Colonic mucosa (tissue), 4 donors: ENCODE measurements at places on chromosomes 2 and 18.

DNA sequence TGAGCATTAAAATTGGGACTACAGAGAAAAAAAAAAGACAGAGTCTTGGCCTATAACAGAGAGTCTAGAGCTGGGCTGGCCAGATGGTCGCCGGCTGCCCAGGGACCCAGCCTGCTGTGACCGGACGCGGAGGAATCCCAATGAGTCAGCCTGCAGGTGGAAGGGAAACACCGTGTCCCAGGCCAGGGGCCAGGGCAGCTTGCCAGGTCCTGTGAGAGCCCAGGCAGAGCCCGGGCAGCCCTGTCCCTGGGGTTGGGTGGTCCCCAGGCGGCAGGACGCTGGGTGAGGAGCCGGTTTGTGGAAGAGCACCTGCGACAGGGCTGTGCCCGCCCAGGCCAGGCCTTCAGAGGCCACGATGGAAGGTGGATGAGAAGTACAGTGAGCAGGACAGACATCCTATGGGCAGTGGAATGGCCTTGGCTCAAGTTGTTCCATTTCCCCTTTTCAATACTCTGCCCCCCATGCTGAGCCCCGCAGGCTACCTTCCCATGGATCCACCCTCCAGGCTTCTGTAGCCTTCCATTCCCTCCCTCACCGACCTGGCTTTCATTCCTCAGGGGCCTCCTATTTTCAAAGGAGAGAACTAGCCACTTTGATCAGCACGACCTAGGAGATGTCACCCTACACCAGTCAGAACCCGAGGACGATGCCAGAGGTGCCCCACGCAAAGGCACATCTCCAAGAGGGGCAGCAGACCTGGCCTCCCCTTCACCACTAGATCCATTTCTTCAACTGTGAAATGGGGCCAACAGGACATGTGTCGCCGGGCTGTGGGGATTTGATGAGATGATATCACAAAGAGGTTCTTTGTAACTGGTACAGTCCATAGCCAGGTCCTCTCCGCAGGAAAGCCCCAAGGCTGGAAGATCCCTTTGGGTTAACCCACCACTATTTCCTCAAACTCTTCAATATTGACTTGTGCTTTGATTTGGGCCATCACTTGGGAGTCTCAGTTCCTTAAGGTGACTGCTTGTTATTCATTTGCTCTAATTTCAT is 87.5 kb downstream of the POLR1A start:
- H3K36me3 ChIP-seq, result no peaks in the 10 kb centered on the region
- H3K4me3 ChIP-seq, result no peak overlapping the region
- DNase-seq, result no peak
- H3K27me3 ChIP-seq, result no peaks in the 10 kb centered on the region
- no peak overlapping the region for H3K27ac ChIP-seq
- H3K4me1 ChIP-seq, result peaks cover 4% of the 10 kb centered on the region

GRCh38 chr2:13543550-13543949 is 826.8 kb downstream of the TRIB2 start:
- no peaks in the 10 kb centered on the region for H3K4me1 ChIP-seq
- H3K4me3 ChIP-seq, result no peak overlapping the region
- H3K36me3 ChIP-seq, result no peaks in the 10 kb centered on the region
- H3K27me3 ChIP-seq, result no peaks in the 10 kb centered on the region
- H3K27ac ChIP-seq, result no peak overlapping the region
- DNase-seq, result no peak

DNA sequence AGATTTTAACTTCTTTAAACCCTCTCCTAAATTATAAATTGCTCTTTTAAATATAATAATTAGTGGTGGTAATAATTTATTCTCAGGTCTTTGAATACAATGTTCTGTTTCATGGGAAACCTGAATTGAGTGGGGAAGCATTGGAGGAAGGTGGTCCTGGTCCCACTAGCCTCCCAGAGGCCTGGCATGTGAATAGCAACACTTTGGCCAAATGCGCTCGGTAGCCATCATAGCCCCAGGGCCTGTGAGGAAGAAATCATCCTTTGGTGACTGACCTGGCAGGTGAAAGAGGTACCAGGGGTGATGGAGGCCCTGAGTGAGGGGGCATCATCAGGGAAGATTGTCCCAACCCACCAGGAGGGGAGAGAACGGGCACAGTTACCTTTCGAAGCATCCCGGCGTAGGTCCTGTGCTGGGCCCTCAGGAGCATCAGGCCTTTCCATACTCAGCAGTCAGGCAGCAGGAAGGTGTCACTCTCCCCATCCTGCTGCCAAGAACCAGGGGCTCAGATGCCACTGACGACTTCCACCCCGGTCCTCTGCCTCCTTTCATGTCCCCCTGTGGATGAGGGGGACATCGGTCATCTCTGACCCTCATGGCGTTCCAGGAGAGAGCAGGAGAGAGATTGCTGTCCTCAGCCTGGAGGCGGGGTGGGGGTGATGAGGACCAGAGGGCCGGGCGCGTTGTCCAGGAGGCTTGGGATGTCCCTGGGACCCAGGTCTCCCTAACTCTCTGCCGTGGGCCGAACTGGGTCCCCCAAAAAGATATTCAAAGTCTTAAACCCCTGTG is 78.6 kb upstream of the HPCAL1 start:
- no peak overlapping the region for H3K27ac ChIP-seq
- DNase-seq, result no peak
- H3K27me3 ChIP-seq, result no peaks in the 10 kb centered on the region
- H3K4me3 ChIP-seq, result no peak overlapping the region
- H3K36me3 ChIP-seq, result no peaks in the 10 kb centered on the region
- no peaks in the 10 kb centered on the region for H3K4me1 ChIP-seq

GRCh38 chr2:32314886-32315285 is 37.2 kb downstream of the YIPF4 start:
- no peaks in the 10 kb centered on the region for H3K36me3 ChIP-seq
- no peak for DNase-seq
- no peak overlapping the region for H3K27ac ChIP-seq

GRCh38 chr2:138132108-138132507 is 167.8 kb downstream of the HNMT start:
- no peak overlapping the region for H3K4me3 ChIP-seq
- no peaks in the 10 kb centered on the region for H3K4me1 ChIP-seq
- DNase-seq, result no peak
- H3K36me3 ChIP-seq, result no peaks in the 10 kb centered on the region
- no peak overlapping the region for H3K27ac ChIP-seq
- H3K27me3 ChIP-seq, result no peaks in the 10 kb centered on the region

DNA sequence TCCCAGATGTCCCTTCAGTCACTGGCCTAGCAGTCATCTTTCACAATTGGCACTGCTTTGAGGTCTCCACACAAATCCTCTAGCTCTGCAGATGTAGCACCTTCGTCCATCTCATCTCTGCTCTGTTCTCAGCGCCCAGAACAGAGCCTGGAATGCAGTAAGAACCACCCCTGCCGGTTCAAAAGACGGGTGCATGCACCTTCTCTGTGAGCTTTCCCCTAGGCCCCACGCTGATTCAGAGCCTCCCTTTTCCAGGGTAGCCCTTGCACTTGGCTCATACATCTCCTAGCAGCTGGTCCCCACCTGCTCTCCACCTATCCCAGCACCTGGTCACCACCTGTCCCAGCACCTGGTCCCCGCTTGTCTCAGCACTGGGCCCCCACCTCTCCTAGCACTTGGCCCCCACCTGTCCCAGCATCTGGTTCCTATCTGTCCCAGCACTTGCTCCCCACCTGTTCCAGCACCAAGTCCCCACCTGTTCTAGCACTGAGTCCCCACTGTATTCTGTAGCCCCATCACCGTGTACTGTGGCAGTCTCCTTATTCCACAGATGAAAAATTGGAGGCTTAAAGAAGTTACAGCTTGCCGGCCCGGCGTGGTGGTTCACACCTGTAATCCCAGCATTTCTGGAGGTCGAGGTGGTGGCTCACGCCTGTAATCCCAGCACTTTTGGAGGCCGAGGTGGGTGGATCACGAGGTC is 4.7 kb upstream of the KCNF1 start:
- H3K27ac ChIP-seq, result no peak overlapping the region
- H3K27me3 ChIP-seq, result peaks cover 10% of the 10 kb centered on the region
- DNase-seq, result no peak
- no peaks in the 10 kb centered on the region for H3K4me1 ChIP-seq
